ENCODE measurements at places on chromosomes 4 and X.

DNA sequence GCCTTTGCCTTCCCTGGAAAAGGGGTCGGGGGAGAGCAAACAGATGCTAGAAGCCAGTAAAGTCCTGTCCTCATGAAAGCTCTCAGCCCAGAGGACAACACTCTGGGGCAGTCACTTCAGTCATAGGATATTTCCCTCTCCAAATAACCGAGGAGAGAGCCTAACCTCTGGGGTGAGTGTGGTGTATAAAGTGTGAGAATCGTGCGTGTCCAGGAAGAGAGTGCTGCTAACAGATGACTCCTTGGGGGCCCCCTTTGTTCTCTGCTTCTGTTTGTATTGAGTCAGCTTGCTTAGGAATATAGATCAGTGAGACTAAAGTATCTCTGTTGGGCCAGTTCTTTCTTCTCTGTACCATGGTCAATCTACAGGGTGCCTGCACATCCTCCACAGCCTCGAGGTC lies 247.2 kb downstream of the PALLD start:
- DNase-seq = no peak

DNA sequence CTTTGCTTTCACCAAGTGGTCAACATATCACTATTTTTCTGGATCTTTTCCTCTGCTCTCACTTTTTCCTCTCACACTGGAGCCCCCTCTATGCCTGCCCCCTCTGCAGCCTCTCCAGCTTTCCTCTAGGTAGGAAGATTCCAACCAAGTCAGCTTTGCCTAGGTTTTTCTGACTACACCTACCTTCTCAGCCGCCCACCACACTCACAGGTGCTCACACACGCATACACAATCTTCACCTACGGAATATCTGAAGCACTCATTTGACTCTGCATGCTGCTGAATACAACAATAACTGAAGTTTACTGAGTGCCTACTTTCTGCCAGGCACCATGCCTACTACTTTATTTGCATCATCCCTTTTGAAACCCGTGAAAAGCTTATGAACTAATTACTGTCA lies 328.0 kb downstream of the PPP3CA start:
- no peak for DNase-seq

DNA sequence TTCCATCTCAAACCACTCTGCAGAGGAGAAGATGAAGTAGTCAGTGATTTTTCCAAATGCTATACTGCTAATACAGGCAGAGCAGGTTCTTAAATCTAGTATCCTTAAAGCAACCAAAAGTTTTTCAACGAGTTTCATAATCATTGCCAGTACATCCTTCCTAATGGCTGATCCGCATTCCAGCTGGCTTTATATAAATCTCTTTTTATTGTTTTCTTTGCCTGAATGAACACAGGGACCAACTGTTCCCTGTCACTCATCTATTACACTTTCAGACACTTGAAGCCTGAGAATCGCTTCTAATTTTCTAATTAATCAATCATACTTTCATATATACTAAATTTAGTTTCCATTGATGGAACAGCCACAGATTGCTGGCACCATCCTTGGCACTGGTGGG lies 508.6 kb downstream of the RAB28 start:
- no peak for DNase-seq

- DNase-seq = peak; percentile 17
Measured at GRCh38 chr4:38560768-38561558, 103.0 kb upstream of the KLF3 start.

DNA sequence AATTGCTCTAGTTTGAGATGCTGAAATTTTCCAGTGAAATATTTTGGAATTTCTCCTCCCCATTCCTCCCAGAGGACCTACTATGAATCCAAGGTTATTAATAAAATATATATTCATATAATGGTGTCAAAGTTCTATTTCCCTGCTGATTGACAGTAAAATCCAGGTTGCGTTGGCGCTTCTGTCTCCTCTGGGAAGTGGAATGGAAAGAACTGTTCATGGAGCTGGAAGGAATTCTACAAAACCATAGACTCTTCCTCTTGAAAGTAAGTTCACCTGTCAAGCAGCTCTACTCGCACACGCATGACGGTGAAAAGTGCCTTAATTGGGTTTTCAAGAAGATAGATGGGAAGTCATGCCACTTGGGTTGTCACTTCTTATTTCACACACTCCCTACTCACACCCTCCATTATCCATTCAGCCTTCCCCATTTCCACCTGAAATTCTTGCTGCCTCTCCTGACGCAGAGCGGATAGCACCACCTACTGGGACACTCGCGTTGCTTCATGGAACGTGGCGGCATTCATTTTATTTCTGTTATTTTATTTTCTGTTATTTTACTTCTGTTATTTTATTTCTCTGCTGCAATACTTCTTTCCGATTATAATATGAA lies 351.6 kb downstream of the NLGN4X start:
- no peak for DNase-seq

DNA sequence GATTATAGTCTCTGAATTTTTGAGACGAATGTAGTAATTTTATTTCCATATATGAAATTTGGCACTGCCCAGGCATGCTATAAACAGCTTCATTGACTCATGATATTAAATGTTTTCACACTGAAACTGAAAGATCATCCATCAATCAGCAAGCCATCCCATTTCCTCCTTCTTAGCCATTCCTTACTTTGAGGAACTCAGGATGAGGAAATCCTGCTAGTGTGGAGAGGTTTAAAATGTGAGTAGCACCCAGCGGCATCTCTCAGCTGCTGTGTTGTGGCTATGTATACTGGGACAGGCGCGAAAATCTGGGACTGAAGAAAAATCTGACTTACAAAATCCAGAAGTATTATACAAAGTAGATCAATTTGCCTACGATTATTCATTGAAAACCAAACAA lies 52.1 kb downstream of the PTCHD1 start:
- DNase-seq = no peak

DNA sequence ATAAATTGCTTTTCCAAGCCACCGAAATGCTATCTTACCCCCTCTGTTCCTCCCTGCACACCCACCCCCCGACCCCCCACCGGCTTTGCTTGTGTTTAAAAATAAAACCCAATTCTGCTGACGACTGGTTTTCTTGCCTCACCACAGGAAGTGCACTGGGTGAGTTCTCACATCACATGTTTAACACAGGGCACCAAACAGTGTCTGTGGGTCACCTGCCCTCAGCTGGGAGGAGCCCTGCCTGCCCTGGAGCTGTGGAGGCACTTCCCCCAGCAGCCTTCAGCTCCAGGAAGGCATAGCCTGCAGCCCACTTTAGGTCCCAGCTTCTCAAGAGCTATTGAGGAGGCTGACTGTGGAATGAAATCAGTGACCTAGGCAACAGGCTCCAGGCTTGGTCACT lies 8.8 kb downstream of the TMEM255A start:
- peak; percentile 33 for DNase-seq

GRCh38 chr4:6959261-6959660 lies 49.6 kb downstream of the TBC1D14 start:
- no peak for DNase-seq

- peak; percentile 94 for DNase-seq
Measured at GRCh38 chr4:39697740-39698423, at the start of gene UBE2K. TSS of gene UBE2K (plus strand) at chr4:39698136. CDS start at chr4:39698328, 192 bp downstream.

DNA sequence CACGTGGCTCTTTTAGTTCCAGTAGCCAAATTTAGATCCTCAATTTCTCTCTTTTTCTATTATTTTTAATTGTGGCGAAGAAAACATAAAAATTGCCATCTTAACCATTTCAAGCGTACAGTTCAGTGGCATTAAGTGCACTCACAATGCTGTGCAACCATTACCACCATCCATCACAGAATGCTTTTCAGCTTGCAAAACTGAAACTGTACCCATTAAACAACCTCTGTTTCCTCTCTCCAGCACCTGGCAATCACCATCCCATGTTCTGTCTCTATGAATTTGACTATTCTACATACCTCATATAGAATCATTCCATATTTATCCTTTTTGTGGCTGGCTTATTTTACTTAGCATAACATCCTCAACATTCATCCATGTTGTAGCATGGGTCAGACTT lies 74.9 kb downstream of the METTL14 start:
- no peak for DNase-seq

GRCh38 chr4:169201222-169202144 lies 69.3 kb downstream of the SH3RF1 start:
- DNase-seq = no peak

DNA sequence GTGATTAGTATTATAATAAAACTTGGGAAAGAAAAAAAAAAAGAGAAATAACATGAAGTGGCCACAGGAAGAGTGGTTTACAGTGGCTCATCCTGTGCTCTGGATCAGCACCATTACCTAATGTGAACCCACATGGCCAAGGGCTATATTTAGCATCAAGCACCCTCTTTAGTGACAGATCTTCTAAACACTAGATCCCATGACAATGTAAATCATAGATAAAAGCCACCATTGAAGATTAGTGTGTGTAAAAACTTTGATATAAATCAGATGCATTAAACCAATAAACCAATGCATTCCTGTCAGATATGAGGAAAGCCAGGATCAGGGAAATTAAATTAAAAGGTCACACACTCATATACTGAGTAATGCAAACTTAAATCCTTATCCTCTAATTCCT lies 400.6 kb upstream of the MAGEB18 start:
- no peak for DNase-seq

GRCh38 chr4:94307231-94307871 lies 35.3 kb downstream of the HPGDS start:
- DNase-seq = no peak

- no peak for DNase-seq
Measured at GRCh38 chr4:9989918-9990635, 31.2 kb downstream of the SLC2A9 start.

Measured in stimulated activated naive CD8-positive, alpha-beta T cell treated with anti-CD3 and anti-CD28 coated beads, Interleukin-15, Interleukin-2, amounts not matched to agents 100 U/mL and 50 U/mL, for 24 hours (primary cell).